ENCODE measurements at places on chromosomes 16 and 17.
A peak's percentile ranks its signal among the peaks of the same experiment; 100 is the strongest.

- peak; percentile 89 for DNase-seq
Observed at GRCh38 chr16:68040506-68041288, 17.6 kb downstream of the DUS2 start.

- no peak for DNase-seq
Observed at GRCh38 chr16:50365791-50366575, 2.8 kb downstream of the BRD7 start.

DNA sequence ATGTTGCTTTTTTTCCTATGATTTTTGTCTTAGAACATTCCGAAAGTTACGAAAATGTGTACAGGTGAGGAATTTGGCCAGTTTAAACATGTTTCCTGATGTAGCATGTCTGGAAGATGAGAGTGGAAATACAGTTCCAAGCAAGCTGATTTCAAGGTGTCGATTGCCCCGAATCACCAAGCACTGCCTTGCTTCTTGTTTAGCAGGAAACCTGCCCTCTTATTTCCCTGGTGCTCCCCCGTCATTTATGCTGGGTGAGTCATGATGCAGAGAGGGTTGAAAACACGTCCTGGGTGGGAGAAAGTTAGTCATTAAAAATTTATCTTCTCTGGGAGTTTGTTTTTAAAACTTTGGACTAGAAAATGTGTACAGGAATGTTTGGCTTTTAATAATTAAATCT is 608.6 kb upstream of the EEF2KMT start:
- no peak for DNase-seq

- no peak for DNase-seq
Observed at GRCh38 chr17:56777859-56778258, 55.9 kb downstream of the C17orf67 start.

DNA sequence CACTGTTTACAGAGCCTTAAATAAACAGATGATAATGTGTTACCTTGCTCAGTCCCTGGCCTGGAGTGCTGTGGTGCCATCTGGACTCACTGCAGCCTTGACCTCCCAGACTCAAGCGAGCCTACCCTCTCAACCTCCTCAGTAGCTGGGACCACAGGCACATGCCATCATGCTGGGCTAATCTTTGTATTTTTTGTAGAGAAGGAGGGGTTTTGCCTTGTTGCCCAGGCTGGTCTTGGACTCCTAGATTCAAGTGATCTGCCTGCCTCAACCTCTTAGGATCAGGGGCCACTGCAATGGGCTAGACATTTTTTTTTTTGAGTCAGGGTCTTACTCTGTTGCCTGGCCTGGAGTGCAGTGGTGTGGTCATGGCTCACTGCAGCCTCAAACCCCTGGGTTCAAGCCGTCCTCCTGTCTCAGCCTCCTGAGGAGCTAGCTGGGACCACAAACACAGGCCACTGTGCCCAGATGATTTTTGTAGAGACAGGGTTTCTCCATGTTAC is 5.0 kb upstream of the NAGLU start:
- no peak for DNase-seq

GRCh38 chr16:12426122-12426521 is 377.6 kb downstream of the CPPED1 start:
- no peak for DNase-seq

- no peak for DNase-seq
Observed at GRCh38 chr17:18256776-18257175, 1.8 kb downstream of the FLII start.

- no peak for DNase-seq
Observed at GRCh38 chr17:78715000-78715771, 66.9 kb downstream of the CYTH1 start.

DNA sequence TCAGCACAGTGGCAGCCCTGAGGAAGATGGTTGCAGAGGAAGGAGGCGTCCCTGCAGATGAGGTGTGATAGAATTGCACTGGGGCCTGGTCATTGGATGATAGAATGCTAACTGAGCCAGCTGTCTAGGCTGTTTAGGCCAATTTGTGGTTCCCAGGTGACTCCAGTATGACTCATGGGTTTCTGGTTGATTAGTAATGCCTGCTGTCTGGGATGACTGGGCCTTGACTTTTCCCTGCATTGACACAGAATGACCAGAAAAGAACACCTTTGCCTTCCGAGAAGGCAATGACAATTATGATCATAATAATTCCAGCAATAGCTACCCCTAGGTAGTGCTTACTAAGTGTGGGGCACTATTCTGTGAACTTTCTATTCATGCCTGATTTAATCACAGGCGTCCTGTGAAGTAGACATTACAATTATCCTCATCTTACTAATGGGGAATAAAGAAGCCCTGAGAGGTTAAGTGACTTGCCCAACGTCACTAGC is 31.5 kb downstream of the USP43 start:
- DNase-seq, result no peak

DNA sequence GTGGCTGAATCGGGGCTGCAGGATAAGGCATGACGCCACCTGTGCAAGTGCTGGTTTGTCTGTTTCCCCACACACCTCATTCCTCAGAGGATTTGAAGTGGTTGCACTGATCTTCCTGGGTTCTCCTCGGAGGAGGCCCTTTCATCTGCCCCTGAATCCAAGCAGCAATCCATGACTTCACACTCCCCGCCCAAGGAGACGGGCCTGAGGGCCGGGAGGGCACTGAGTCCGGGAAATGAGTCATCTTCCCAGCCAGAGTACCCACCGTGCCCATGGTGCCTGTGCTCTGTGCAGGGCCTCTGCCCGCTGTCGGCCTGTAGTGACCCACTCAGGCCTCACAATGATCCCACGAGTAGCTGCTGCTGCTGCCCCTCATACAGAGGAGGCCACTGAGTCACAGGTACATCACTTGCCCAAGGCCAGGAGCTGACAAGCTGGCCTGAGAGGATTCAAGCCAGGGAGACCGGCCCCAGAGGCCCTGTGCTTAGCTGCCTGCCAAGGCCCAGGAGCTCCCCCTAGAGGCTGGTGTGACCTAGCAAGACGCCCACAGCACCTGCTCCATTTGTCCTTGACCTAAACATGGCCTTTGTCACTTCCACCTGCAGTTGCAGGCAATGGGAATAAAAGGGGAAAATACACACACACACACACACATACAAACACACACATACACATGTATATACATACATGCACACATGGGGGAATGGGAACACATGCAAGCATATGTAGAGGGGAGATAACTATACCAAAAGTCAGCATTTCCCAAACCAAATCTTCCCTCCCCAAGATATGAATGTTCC is 240.0 kb downstream of the C16orf95 start:
- DNase-seq, result peak; percentile 65

GRCh38 chr17:48139944-48140343 is 32.4 kb downstream of the SNX11 start:
- peak; percentile 13 for DNase-seq

GRCh38 chr17:67974598-67975066 is 21.6 kb downstream of the C17orf58 start:
- DNase-seq, result no peak

DNA sequence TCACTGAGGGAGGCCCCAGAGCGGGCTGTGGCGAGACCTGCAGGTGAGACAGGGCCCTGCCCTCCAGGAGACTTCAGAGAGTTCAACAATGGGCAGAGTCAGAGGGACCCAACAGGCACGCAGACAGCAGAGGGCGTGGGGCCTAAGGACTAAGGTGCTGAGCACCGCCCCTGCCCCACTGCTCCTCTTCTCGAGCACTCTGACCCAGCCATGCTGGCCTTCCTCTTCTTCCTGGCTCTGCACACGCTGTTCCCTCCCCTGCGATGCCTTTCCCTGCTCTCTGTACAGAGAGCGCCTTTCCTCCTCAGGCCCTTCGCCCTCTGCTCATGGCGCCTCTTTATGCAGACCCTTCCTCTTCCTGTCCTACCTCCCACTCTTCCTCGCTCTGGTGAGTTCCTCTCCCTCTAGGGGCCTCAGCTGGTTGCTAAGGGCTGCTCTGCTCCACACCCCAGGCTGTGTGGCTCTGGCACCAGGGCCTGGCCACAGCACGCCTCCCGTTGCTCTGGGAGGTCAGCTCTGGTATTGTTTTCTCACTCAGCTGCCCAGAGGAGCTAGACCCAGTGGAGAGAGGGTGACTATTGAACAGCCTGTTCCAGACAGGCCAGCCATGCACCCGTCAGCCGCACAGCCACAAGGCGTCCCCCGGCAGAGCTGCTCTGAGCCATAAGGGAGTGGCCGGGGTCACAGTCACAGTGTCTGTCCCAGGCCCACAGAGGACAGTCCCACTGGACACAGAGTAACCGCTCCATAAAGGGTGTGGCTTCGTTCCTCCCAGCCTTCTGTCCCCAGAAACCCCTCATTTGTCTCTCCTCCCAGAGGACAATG is 13.6 kb upstream of the RASD1 start:
- DNase-seq, result peak; percentile 36

DNA sequence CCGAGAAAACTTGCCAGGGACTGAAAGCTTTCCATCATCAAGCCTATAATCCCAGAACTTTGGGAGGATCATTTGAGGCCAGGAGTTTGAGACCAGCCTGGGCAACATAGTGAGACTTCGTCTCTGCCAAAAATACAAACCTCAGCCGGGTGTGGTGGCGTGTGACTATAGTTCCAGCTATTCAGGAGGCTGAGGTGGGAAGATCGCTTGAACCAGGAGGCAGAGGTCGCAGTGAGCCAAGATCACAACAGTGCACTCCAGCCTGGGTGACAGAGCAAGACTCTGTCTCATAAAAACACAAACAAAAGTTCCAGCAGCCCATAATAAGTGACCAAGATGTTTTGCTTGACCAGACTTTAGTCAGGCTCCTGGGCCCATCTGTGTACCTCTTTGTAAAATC is 1.9 kb downstream of the MEAK7 start:
- DNase-seq, result no peak

- no peak for DNase-seq
Observed at GRCh38 chr17:3796822-3797170, 4.2 kb downstream of the ITGAE start.

GRCh38 chr17:6187836-6188235 is 117.7 kb downstream of the WSCD1 start:
- no peak for DNase-seq

GRCh38 chr17:16877099-16877498 is 94.8 kb downstream of the TNFRSF13B start:
- DNase-seq, result peak; percentile 11

DNA sequence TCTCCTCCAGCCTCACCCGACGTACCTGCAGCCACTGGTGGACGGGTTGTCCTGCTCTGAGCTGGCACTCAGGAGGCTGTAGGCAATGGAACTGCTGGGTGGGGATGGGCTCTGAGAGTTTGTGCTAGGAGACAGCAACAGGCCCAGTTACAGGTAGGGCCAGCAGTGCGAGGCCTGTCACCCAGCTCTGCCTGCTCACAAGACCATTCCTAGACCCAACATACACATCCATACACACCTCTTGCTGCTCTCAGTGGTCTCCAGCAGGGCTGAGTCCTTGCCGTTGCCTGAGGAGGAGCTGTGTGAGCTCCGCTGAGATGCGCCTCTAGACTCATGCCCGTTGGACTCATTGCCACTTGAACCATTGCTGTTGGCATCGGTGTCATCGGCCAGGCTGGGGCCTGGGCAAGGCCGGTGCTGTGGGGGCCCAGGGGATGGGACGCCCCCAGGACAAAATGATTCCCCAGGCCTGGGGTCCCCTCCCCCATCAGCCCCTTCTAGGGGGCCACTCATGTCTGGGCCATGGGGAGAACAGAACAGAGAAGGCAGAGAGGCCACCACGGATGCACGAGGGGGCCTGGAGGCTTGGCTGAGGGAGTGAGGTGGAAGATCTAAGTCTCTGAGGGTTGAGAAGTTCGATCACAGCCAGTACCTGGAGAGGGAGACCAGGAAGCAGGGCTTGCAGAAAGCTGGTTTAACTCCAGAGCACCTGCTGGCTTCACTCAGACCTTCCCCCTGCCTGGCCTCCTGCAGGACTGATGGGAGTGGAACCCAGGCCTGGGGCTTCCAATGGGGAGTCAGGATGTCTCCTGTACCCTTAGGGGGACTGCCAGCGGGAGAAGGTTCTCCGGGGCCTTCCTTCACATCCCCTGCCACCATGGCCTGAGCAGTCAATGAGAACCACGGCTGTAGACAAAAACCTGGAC is 1.7 kb downstream of the PER1 start:
- DNase-seq, result no peak

GRCh38 chr17:77849239-77849638 is 109.3 kb upstream of the TNRC6C start:
- peak; percentile 33 for DNase-seq

DNA sequence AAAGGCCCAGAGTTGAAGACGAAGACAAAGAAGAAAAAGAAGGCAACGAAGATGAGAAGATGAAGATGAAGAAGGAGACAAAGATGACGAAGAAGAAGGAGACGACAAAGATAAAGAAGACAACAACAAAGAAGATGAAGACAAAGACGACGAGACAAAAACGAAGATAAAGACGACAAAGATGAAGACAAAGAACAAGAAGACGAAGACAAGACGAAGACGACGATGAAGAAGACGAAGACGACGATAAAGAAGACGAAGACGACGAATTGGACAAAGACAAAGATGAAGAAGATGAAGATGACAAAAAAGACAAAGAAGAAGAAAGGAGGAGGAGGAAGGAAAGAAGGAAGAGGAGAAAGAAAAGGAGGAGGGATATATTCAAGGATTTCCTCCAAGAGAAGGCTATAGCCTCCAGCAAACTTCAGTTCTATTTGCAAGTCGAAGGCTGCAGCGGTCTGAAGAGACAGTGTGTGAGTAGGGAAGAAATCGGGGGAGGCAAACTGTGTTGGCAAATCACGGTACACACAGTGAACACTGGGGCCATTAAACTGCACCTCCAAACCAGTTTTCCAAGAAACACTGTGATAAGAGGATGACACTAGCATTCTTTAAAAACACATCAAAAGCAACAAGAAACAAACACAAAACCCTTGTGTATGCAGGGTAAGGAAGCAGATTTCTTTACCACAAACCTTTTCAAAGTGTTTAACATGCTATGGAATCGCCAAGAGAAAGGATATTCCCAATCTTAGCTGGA is 40.5 kb downstream of the MARF1 start:
- DNase-seq, result no peak

DNA sequence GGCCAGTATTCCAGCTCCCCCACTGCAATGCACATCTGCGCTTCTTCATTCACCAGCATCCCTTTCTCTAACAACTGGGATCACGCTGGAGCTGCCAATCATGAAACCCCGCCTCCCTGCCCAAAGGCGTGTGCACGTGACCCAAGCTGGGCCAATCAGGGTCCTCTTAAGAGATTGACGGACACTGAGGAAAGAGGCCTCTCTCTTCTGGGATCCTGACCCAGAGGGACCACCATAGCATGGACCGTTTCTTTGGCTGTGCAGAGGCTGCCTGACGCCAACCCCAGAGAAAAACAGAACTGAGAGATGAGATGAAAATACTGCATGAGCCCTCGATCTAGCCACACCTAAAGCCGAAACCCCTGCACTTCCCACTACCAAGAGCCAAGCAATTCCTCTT is 32.0 kb downstream of the COTL1 start:
- DNase-seq, result no peak

GRCh38 chr17:17706140-17707060 is 25.1 kb downstream of the RAI1 start:
- DNase-seq, result no peak

- no peak for DNase-seq
Observed at GRCh38 chr16:12625068-12625467, 178.6 kb downstream of the CPPED1 start.

- DNase-seq, result no peak
Observed at GRCh38 chr17:32515677-32516383, 29.0 kb downstream of the CDK5R1 start.

- DNase-seq, result peak; percentile 18
Observed at GRCh38 chr16:4682616-4683254, 10.6 kb upstream of the NUDT16L1 start.
